CD4-positive, alpha-beta T cell treated with Interleukin-10 for 1 hour (primary cell): ENCODE measurements at places on chromosomes 6 and 20.

DNA sequence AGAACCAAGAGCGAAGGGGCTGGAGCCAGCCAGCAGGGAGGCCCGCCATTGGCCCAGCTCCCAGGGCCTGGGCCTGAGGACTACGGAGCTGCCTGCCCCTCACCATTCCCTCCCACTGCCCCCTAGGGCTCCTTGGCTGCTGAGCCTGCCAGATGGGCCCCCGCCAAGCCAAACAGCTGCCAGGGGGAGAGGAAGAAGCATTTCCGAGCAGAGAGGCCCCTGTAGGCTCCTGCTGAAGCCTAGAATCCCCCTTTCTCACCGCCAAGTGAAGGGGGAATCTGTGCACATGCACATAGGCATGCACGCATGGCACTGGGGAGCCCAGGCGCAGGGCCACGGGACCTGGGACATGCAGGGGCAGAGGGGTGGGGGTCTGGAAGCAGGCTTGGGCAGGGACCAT is 28.5 kb upstream of the MRPS18A start:
- DNase-seq = no peak

- DNase-seq = no peak
Measured at GRCh38 chr20:3021327-3021726, 22.1 kb upstream of the GNRH2 start.

- DNase-seq = no peak
Measured at GRCh38 chr6:155970876-155971708, 515.5 kb upstream of the NOX3 start.

- no peak for DNase-seq
Measured at GRCh38 chr6:7087066-7087465, 20.7 kb upstream of the RREB1 start.

DNA sequence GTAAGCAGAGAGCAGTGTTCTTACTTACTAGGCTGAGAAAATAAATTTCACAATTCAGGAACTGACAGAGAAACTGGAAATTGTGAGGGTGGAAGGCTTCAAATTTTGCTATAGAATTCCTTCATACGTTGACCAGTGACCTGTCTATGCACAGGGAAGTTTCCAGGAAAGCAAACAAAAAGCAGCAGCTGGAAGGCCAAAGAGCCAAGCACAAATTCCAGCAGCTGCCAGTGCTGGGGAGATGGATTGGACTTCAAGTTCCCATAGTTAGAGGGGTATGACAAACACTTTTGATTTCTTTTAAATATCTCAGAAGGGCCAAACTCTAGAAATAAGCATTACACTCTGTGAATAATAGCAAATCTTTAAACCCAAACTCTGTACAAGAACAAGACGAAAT is 299.1 kb upstream of the KCNQ5 start:
- no peak for DNase-seq

GRCh38 chr6:5679691-5680090 is 327.0 kb downstream of the NRN1 start:
- no peak for DNase-seq

DNA sequence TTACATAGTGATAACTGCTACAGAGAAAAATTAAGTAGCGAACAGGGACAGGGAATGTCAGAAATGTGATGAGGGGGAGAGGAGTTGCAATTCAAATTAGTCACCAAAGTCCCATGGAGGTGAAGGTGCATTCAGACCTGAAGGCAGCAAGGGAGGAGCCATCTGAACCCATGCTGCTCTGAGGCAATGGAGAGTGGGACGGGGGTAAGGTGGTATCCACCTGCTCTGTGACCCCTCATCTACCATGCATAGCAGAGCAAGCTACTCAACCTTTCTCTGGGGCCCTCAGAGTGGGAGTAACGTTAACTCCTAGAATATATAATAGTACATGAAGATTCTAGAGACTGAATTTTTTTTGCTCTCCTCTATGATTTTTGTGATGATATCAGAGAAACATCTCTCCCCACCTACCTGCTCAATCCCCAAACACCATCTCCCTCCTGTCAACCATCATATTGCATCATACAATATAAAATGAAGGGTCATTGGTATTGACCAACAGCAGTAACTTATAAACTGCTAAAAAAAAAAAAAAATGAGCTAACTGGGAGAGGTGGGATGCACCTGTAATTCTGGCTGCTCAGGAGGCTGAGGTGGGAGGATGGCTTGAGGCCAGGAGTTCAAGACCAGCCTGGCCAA is 16.6 kb upstream of the SCML4 start:
- no peak for DNase-seq

DNA sequence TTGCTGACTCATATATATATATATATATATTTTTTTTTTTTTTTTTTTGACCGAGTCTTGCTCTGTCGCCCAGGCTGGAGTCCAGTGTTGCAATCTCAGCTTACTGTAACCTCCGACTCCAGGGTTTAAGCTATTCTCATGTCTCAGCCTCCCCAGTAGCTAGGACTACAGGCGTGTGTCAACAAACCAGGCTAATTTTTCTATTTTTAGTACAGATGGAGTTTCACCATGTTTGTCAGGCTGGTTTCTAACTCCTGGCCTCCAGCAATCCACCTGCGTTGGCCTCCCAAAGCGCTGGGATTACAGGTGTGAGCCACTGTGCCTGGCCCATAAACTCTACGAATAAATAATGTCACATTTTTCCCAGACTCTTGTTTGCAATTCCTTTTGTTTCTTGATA is 4.8 kb downstream of the LRP11 start:
- DNase-seq = no peak

DNA sequence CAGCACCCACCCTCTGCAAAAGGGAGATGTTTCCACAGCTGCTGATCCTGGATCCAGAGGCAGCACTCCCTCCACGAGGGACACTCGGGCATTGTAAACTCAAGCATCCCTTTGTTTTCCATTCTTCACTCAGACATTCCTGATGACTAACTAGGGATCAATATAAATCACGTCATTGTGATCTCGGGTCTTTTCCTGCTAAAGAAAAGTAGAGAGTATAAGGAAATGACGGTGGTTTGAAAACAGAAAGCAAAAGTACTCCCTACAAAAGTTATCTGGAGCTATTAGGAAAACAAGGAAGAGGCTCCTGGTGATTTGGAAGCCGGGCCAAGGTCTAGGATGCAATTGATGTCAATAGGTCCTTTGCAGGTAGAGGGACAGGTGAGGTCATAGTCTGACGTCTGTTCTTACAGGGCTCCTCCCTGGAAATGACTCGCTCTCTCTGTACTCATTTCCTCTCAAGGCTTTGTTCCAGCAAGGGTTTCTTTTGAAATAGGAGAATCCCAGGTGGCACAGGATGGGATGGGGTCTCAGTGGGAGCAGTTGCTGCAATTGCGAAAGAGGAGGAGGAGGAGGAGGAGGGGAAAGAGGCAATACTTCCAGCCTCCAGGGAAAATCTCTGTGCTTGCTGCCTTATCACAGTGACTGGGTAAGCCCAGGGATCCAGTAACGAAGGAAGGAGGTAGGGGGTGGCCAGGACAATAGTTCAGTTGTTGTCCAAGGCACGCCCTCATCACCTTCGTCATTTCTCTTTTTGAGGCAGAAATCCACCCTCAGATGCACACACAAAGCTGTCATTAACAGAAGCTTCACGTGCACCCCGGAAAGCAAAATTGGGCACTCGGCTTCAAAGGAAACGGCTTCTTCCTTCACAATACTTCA is 222.8 kb downstream of the LY86 start:
- peak; percentile 37 for DNase-seq

DNA sequence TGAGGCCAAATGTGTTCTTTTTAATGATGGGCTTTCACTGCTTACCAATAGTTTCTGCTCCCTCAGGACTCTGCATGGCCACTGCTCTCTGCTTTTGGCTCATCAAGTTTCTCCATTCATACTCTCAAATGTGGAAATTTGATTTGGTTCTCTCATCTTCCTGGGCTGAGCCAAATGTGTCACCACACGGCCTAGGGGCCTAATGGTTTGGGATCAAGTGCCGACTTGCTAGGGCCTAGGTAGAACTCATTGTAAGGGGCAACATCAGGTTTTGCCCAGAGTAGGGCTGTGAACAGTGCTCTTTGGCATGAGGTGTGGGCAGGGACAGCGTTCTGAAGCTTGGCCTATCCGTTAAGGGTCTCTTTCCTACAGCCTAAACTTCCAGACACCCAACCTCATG is 3.9 kb upstream of the MRPS10 start:
- no peak for DNase-seq

GRCh38 chr6:158688860-158689259 is 39.0 kb downstream of the SYTL3 start:
- DNase-seq = peak; percentile 29

- no peak for DNase-seq
Measured at GRCh38 chr6:77073410-77073760, 389.9 kb downstream of the HTR1B start.

- DNase-seq = no peak
Measured at GRCh38 chr6:167125410-167125809, 2.5 kb downstream of the CCR6 start.

GRCh38 chr6:31898383-31899011 is 999 bp upstream of the EHMT2 start:
- DNase-seq = peak; percentile 69

DNA sequence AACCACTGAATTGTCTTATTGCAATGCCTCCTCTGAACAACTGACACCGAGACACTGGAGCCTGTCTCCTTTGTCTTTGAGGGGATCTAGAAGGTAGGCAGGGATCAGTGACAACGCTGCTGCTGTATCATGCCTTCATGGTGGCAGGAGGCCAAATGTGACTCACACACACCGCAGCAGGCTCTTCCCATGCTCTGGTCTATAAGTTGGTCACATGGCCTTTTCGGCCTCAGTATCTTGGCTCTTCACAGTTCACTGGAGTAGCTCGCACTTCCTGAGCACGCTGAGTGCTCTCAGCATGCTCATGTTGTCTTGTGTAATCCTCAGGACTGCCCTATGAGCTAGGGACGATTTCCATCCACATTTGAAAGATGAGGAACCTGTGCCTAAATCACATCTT is 167.4 kb upstream of the PCSK2 start:
- DNase-seq = no peak
